ENCODE measurements at places on chromosomes 4 and X. TPM values are rescaled to one million over a fixed set of nuclear protein-coding genes. Genes with fewer than 3 reads are reported as not detected.

- no peak overlapping the region for H3K4me3 ChIP-seq
- no peaks in the 10 kb centered on the region for H3K36me3 ChIP-seq
- H3K4me1 ChIP-seq: no peaks in the 10 kb centered on the region
- no peaks in the 10 kb centered on the region for H3K27me3 ChIP-seq
- no peak overlapping the region for H3K27ac ChIP-seq
Measured at GRCh38 chr4:167524091-167524490, 289.8 kb upstream of the SPOCK3 start.

GRCh38 chr4:28225050-28225449, 1364.4 kb downstream of the STIM2 start:
- no peaks in the 10 kb centered on the region for H3K4me1 ChIP-seq
- H3K4me3 ChIP-seq: no peak overlapping the region
- no peaks in the 10 kb centered on the region for H3K27me3 ChIP-seq
- no peak overlapping the region for H3K27ac ChIP-seq
- H3K36me3 ChIP-seq: no peaks in the 10 kb centered on the region
- no peak for DNase-seq

GRCh38 chrX:51395810-51396728, 63.4 kb downstream of the NUDT10 start:
- no peaks in the 10 kb centered on the region for H3K36me3 ChIP-seq
- H3K4me1 ChIP-seq: no peaks in the 10 kb centered on the region
- H3K27ac ChIP-seq: no peak overlapping the region
- H3K27me3 ChIP-seq: no peaks in the 10 kb centered on the region
- no peak for DNase-seq
- no peak overlapping the region for H3K4me3 ChIP-seq

- no peak overlapping the region for H3K4me3 ChIP-seq
- DNase-seq: no peak
- H3K27ac ChIP-seq: no peak overlapping the region
- no peaks in the 10 kb centered on the region for H3K36me3 ChIP-seq
- H3K4me1 ChIP-seq: no peaks in the 10 kb centered on the region
Measured at GRCh38 chr4:80610845-80611677, 275.5 kb downstream of the CFAP299 start.

DNA sequence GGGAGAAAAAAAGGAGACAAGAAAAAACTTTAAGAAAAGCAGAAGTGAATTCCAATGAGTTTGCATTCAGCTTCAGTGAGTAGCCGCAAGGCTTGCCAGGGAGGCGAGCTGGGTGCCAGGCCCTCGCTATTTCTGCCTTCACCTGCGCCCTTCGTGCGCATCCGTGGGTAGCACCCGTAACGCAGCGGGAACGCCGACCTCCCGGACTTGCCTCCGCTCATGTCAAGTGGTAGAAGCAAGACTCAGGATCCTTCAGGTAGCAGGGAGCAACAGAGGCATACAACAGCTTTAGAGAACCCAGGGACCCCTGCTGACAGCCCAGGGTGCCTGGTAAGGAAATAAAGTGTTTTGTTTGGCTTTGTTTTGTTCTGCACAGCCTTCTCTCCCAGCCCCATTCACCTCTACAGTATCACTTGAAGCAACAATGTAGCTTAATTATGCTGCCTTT, 140.0 kb upstream of the BCOR start:
- H3K4me1 ChIP-seq: 0 out of 2 replicates have a peak, but pooled peaks cover 7% of the 10 kb centered on the region
- no peaks in the 10 kb centered on the region for H3K36me3 ChIP-seq
- H3K27ac ChIP-seq: no peak overlapping the region
- DNase-seq: no peak
- H3K4me3 ChIP-seq: no peak overlapping the region

VEGFD gene
- 0.27 TPM for total RNA-seq
